Activated naive CD4-positive, alpha-beta T cell treated with anti-CD3 and anti-CD28 coated beads for 36 hours (primary cell): ENCODE measurements at places on chromosomes 5 and 9. TPM values are rescaled to one million over a fixed set of nuclear protein-coding genes. Genes with fewer than 3 reads are reported as not detected.

RNF180 gene
- not detected for total RNA-seq

MAP3K1 gene
- 19.2 TPM for total RNA-seq

SHOC1 gene
- total RNA-seq, result not detected

AJM1 gene
- 2.0 TPM for total RNA-seq

MLANA gene
- total RNA-seq, result not detected

- no peak for DNase-seq
Observed at GRCh38 chr9:137149942-137150616, 11.1 kb downstream of the GRIN1 start.

GRCh38 chr9:22522206-22522740 lies 75.6 kb downstream of the DMRTA1 start:
- DNase-seq, result no peak

- no peak for DNase-seq
Observed at GRCh38 chr9:137924169-137924568, 46.6 kb downstream of the CACNA1B start.

- DNase-seq, result peak; percentile 53
Observed at GRCh38 chr5:73796164-73797131, 170.5 kb downstream of the ARHGEF28 start.

DNA sequence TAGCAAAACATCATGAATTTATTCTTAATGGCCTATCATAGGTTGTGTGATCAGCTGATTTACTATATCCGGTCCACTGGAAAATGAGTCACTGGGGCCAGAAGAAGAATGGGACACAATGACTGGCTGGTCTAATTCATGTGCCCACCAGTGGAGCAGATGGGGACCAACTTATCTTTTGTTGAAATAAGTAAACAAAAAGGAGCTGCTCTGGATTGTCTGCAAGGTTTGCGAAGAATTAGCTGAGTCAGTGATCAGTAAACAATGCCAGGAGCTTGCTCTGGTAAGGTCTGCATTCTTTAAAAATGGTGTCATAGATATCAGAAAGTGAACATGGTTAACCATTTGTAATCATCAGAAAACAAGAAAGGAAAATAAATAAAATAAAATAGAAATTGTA lies 128.0 kb downstream of the RASEF start:
- DNase-seq, result no peak

DNA sequence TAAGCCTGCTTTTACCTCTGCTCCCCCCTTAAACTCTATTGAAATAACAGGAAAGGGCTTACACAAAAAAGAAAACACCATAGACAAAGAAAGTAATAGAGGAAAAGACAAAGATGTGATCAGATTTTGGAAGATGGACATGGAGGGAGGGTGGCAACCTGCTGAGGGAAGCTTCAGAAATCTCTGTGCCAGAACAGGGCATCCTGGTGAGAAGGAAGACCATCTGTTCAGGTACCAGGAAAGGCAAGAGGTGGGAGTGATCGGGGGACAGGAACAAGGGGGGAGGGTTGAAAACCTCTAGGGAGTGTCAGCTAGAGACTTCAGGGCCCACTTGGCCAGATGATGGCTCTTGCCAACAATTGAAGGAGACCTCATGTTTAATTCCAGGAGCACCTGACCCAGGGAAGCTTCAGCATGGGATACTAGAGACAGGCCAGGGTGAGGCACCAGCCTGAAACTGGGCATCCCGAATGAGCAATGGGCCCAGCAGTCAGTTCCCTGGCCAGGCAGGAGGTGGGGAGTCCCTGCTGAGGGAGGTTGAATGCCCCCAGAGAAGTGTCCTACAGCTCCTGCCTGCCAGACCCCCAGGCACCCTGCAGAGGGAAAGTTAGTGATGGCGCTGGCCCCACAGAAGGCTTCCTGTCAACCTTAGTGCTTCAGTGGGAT lies 8.2 kb downstream of the SQSTM1 start:
- no peak for DNase-seq

DNA sequence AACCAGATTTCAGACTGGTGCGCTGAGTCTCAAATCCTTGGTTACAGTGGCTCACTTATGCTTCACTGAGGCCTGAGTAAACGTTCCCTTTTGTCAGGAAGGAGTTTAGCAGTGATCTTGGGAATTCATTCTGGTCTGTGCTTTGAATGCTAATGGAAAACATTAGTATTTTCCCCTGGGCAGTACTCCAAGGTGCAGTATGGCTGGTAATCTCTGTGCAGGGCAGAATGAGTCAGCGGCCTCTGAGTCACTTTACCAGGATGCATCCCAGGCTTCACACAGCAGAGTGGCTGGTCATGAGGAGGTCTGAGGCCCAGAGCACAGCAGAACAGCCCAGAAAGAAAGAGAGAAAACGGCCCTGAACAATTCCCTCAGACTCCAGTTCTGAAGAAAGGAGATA lies 54.0 kb downstream of the PCA3 start:
- DNase-seq, result no peak

DNA sequence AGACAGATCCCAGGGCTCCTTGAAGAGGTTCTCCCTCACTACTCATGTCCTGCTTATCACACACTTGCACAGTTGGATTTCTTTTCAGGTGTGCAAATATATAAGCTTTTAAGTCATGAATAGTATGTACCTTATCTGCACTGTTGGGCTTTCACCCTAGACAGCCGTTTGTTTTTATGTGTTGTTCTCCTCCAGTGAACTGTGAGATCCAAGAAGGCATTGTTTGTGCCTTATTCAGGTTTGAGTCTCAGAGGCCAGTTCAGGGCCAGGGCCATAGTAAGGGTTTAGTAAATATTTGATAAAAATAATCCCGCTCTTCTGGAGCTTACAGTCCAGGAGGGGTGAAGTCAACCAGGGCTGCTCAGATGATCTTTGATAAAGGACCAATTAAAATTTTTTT lies 480.0 kb downstream of the TMEM38B start:
- no peak for DNase-seq
